ENCODE measurements at places on chromosomes 7 and 10.

DNA sequence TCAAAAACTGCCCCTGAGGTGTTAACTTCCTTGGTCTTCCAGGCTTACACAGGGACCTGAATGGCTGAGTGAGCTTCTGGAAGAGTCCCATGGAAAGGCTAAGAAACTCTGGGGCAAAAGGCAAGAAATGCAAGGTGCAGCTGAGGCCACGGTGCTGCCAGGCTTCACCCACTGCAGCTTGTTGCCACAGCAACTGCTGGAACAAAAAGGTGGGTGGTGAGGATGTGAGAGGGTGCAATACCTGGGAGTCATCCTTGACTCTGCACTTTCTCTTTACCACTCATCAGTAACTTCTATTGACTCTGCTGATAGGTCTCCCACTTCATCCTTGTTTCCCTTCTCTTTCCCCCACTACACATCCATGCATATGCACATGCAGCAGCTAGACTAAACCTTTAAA lies 258.6 kb downstream of the BMPER start:
- no peak for DNase-seq

- DNase-seq = no peak
Observed at GRCh38 chr7:129462420-129462819, 28.2 kb downstream of the STRIP2 start.

DNA sequence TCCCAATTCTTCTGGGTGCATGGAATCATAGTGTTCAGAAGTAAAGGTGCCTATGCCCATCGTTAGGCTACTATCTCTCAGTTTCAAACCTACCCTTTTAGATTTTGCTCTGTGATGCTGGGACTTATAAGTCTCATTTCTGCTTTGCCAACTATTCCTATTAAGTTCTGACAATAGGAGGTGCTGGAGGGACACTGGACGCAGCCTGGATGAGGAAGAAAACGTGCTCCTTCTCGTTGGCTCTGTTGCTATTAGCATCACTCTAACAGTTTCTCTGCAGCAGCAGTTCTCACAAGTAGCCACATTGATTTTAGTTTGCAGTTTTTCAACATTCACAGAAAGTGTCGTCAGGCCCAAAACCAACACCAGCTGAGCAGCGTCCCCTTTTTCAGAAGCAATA lies 72.4 kb downstream of the ABCC2 start:
- no peak for DNase-seq

DNA sequence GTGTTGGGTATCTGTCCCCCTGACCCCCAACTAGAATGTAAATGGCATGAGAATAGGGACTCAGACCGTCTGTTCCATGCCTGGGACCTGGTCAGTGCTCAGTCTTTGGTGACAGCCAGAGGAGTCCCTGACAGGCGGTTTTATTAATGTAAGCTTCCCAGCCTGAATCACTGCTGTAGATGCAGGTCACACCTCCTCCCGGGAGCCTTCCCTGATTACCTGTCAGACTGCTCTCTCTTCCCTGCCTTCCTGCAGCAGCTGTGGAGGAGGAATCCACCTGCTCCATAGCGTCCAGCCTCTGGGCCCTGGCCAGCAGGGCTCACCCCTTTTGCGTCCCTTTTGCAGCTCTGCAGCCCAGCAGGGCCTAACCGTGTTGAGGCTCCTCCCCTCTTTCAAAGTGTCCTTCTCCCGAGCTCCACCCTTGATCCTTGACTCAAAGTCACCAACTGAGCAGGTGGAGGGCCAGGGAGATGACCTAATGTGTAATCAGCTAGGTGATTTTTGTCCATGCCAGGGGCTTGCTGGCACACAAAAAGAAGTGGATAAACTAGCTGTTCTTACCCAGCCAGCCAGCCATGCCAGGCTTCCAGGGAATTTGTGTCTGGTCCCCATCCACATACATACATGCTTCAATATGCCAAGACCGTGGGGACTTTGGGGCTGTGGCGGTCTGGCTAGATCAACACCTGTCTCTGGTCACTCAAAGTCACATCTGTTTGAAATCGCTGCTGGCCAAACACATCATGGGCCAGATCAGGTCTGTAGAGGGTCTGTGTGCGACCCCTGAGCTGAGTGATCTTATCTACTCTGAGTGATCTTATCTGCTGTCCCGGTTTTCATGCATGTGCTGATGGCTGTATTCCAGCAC lies 195.1 kb downstream of the CCDC3 start:
- DNase-seq = no peak

- peak; percentile 97 for DNase-seq
Observed at GRCh38 chr7:110522061-110522760, 568.7 kb upstream of the LRRN3 start.

DNA sequence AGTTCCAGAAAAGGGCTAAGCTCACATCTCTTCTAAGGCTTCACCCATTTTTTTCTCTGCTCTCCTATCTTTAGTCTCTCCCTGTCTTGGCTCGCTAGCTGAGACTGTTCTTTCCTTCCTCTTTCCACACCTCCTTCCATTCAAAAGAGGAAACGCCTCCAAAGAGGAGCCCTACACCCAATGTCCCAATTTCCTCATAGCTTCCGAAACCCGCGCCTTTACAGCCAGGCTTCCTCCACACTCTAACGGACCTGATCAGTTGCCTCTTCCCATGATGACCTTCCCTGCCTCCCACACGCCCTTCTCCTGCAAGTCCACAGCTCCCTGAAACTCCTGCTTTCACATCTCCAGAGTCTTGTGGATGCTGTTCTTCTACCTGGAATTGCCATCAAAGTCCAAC lies 71.7 kb downstream of the COBL start:
- no peak for DNase-seq

DNA sequence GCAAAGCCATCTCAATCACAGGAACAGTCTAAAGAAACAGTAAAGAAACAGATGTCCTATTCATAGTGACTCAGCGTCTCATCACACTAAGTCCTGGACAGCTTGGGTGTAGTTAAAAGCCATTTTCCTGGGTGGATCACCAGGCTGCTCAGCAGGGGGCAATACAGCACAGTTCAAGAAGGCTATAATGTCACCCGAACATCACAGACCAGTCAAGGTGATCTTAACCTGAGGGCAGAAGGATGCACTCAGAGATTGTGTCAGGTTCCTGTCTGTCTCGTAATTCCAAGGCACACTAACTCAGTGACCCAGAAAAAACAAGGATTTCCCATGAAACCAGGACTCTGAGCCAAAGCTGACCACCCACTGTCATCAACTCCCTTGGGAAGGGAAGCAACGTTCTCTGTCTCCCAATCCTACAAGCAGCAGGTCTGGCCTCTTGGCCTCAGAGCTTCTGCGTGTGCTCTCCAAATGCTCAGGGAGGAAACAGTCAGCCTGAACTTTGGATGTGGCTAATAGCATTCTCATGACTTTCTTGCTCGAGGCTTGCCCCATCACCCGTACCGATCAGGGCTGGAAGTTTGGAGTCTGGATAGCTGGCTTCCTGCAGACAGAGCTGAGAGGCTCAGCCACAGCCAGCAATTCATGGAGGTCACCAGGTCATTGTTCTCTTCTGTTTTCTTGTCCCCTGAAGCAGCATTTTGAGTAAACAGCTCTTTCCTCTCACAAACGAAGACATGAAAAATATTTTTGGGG lies 90.4 kb upstream of the FAM171A1 start:
- DNase-seq = no peak

DNA sequence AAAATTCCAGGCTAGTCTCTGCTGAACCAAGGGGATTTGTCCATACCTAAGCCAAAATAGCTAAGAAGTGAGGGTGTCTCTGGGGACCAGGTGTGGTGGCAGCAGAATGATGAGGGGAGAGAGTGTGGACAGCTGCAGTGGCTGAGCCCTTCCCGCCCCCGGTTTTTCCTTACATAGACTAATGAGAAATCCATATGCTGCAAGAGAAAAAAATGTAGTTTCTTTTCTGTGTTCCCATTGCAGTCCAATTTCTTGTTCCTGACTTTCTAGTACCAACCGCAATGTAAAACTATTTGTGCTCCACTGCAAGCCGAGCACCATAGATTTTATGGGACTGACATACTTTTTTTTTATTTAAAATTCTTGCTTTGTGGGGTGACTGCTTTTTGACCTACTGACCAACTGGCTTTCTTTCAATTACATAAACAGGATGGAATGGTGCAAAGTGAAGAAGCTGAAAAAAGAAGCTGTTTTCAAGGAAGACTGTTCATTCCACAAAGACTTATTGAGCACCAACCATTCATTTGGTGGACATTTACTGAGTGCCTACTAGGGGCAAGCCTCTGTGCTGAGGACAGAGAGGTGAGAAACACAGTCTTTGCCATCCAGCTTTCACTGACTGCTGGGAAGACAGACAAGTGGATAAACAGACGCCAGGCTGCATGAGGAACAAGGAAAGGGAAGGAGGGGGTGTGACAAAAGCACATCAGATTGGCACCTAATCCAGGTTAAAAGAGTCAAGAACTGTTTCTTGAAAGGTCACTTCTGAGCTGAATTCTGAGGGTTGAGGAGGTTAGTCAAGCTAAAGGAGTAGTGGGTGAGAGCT lies 9.8 kb downstream of the CEP41 start:
- peak; percentile 35 for DNase-seq

GRCh38 chr10:94591461-94592205 lies 46.0 kb downstream of the HELLS start:
- no peak for DNase-seq

DNA sequence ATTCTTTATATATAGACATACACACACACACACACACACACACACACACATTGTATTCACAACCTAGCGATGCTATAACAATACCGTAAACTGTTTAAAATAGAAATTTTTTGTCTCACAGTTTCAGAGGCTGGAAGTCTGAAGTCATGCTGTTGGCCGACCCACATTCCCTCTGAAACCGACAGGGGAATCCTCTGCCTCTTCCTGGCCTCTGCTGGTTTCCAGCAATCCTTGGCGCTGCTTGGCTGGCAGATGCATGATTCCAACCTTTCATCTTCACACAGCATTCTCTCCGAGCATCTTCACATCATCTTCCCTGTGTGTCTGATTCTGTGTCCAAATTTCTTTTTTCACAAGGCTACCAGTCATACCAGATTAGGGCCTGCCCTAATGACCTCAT lies 94.8 kb downstream of the CCDC71L start:
- no peak for DNase-seq

DNA sequence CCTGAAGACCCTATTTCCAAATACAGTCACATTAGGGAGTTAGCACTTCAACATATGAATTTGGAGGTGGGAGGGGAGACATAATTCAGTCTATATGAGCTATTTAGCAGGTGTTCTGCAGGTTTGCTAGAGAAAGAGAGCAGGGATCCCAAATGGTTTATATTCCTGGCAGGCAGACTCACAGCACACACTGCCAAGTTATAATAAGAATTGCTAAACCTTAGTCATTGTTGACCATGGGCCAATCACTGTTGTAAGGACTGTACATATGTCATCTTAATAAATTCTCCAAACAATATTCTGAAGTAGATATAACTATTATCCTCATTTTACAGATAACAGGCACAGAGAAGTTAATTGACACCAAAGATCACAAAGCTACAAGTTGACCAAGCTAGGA lies 1.5 kb upstream of the CCDC3 start:
- DNase-seq = no peak

DNA sequence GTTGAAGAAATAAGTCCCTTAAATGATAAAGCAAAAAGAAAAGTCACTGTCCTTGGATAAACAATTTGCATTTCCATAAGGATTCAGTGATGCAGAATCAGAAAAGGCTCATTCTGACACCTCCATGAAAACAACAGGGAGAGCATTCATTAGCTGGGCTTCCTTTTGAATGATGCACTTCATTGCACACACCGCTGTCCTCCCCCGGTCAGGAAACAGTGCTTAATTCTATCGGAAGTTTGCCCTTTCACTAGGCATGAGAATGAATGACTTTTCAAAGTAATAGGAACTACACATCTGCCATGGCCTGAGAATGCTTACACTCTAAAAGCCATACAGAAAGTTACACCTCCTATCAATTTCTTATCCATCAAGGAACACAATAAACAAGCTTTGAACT lies 4.2 kb downstream of the PCDH15 start:
- no peak for DNase-seq

- DNase-seq = no peak
Observed at GRCh38 chr10:29358010-29358616, 69.2 kb downstream of the LYZL1 start.

- DNase-seq = peak; percentile 62
Observed at GRCh38 chr10:63217120-63217605, 84.0 kb downstream of the NRBF2 start.

GRCh38 chr10:94490789-94491039 lies 54.9 kb upstream of the HELLS start:
- no peak for DNase-seq

- DNase-seq = peak; percentile 16
Observed at GRCh38 chr10:110556969-110557601, 10.4 kb upstream of the SMC3 start.

- DNase-seq = no peak
Observed at GRCh38 chr10:70602665-70603448, at the start of gene PRF1. PRF1 (minus strand) TSS chr10:70602741; CDS start chr10:70600902, 1,839 bp downstream.

GRCh38 chr7:26398756-26399509 lies 107.3 kb downstream of the SNX10 start:
- DNase-seq = peak; percentile 41

DNA sequence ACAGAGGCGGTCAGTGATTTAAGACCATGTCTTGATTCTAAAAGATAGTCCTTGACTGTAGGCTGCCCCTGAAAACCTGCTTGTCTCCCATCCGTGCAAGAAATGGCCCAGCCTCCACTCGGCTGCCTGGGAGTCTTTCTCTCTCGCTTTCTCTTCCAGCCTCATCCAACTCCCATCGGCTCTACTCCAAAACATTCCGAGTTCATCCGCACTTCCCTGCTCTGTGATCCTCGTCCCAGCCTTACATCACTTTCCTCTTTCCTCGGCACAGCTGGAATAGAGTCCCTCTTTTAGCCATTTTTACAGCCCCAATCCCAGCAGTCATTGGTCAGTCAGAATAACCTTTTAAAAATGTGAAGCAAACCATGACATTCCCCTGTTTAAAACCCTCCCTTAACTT lies 135.1 kb downstream of the TAX1BP1 start:
- DNase-seq = no peak

DNA sequence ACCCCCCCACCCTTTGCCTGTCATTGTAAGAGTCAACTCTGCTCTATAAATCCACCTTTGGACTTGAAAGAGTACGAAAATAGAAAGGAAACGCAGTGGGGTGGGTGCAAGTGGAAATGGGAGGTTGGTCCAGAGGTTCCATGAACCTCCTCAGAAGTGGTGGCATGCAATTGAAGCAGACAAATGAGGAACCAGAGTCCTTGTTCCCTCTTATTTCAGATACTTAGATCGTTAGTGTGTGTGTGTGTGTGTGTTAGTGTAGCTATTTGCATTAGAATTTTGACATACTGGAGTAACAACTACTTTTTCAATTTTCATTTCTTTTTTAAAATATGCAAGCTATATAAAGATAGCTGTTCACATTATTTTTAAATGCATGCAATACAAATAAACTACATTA lies 18.1 kb upstream of the TFAM start:
- DNase-seq = no peak

GRCh38 chr10:87860156-87860795 lies 3.1 kb downstream of the KLLN start:
- DNase-seq = peak; percentile 82

DNA sequence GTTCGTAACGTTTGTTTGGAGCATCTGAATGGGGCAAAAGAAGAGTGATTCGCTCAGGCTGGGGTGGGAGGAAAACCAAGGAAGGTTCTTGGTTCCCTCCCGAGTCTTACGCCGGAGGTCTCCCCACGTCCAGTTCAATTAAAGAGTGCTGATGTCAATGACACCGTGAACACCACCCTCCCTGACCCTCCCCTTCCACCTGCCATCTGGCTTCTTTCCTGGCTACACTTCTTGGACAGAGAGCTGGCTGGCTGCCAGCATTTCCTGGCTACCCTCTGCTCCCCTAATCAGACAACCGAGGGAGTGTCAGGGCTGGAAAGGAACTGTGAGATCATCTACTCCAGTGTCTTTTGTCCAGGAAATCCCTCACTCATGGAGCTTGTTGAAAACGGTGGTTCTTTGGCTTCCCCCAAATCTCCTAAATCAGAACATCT lies 24.1 kb upstream of the FFAR4 start:
- peak; percentile 66 for DNase-seq

- DNase-seq = no peak
Observed at GRCh38 chr10:35705051-35705450, 63.0 kb upstream of the FZD8 start.
